ENCODE measurements at places on chromosomes 16 and 17.

DNA sequence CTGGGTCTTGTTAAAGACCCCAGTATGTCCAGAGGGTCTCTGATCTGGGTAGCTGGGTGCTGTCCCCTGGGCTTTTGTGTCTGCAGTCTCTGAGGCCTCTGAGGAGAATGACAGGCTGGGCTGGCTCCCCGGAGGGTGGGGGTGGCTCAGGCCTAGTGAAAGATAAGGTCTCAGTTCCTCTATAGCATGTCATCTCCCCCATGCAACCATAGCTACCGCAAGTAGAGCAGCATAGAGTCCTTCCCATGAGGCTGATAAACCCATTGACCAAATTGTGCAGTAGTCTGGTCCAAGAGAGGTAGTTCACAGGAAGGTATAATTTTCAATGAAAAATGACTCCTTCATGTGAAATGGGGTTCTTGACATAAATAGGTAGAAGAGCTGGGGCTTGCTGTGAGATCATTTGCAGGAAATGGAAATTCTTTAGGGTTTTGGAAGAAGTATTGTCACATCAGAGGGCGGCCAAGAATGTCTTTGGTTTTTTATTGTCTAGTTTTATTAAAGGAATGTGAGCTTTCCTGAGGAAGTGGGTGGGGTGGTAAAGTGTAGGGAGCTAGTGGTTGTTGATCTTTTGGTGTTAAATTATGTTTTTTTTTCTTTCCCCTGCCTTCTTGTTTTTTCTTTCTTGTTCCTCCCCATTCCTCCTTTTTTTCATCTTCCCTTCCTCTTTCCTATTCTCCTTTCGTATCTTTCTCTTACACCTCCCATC is 21.0 kb downstream of the SLC7A6OS start:
- DNase-seq: no peak

- no peak for DNase-seq
Observed at GRCh38 chr16:72935896-72936295, 112.0 kb downstream of the ZFHX3 start.

DNA sequence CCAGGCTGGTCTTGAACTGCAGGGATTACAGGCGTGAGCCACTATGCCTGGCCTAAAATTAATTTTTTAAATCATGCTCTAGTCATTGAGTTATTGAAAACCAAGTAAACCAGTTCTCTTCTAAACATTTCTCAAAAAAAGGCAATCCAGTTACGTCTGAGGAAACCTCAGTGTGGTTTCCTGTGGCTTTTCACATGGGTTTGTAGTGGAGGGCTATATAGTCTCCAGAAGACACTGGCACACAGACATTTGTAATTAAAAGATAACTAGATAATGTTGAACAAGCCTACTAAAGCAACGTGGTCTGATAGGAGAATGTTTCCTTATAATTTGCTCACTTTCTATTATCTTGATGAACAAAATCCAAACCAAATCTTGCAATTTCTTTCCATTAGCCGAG is 5.2 kb upstream of the TOB1 start:
- DNase-seq: no peak

- DNase-seq: no peak
Observed at GRCh38 chr17:4580291-4580690, 4.0 kb upstream of the SMTNL2 start.

DNA sequence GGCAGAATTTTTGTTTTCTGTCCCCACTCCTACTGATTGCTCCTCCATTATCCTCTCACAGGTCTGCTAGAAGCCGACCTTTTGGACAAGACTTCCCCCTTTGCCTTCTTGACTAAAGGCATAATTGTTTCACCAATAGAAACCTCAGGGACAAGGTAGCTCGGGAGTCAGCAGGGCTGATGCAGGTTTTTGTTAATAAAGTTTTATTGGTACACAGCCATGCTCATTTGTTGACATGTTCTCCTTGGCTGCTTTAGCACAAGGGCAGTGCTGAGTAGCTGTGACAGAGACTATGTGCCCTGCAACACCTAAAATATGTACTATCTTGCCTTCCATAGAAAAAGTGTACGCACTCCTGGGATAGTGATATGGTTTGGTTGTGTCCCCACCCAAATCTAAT is 271.6 kb downstream of the XYLT1 start:
- DNase-seq: no peak

Data from stimulated activated CD8-positive, alpha-beta memory T cell treated with anti-CD3 and anti-CD28 coated beads, Interleukin-15, amount 100 ng/mL, for 1 hour (primary cell).